ENCODE measurements at places on chromosomes 7 and 10.

GRCh38 chr7:92783260-92784201 is 52.8 kb downstream of the CDK6 start:
- peak; percentile 63 for DNase-seq

- DNase-seq: no peak
Measured at GRCh38 chr10:129445436-129446182, 21.4 kb upstream of the MGMT start.

DNA sequence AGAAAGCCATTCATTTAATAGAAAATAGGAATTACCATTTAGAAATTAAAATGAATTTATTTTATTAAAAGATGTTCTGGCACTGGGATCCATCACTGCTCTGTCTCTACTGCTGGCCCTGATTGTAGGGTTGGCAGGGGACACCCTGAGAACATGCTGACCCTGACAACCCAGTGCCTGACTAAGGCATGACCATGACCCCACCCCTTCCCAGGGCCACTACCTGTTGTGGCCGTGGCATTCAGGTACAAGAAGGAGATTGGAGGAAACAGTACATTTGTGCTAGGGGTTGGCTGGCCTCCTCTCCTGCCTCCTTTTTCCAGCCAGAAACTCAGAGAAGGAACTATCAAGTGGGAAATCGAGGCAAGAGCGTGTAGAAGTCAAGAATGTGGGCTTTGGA is 197.0 kb upstream of the ZMIZ1 start:
- DNase-seq: no peak

DNA sequence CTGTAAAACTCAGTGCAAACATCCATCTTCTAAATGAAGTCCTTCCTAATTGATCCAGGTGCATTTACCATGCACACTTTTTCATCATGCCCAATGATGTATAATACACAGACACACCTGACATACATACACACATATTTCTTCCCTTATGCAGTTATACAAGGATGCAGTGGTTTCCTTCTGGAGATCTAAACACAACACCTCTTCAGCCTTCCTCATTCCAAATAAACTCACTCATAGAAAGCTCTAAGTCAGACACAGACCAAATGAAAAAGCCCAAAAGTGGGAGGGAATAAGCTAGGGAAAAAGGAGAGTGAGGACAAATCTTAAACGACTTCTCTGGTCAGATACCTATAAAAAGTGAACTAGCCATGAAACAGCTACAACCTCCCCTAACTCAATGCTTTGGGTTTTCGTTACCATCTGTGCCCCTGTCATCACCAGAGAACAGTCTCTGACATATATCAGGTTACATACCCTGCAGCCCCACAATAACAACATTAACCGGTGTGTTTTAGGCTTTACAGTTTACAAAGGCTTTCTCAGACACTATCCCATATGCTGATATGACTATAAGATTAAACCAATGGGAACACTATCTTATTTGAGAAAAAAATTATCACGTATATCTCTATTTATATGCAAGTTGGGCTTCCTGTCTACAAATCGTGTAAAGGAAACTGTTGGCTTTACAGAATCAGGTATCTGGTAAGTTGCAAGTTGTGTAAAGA is 675.2 kb downstream of the PHTF2 start:
- peak; percentile 13 for DNase-seq

- no peak for DNase-seq
Measured at GRCh38 chr7:134520130-134520529, 7.2 kb upstream of the AKR1B10 start.

GRCh38 chr10:35924759-35925158 is 282.7 kb upstream of the FZD8 start:
- DNase-seq: no peak

DNA sequence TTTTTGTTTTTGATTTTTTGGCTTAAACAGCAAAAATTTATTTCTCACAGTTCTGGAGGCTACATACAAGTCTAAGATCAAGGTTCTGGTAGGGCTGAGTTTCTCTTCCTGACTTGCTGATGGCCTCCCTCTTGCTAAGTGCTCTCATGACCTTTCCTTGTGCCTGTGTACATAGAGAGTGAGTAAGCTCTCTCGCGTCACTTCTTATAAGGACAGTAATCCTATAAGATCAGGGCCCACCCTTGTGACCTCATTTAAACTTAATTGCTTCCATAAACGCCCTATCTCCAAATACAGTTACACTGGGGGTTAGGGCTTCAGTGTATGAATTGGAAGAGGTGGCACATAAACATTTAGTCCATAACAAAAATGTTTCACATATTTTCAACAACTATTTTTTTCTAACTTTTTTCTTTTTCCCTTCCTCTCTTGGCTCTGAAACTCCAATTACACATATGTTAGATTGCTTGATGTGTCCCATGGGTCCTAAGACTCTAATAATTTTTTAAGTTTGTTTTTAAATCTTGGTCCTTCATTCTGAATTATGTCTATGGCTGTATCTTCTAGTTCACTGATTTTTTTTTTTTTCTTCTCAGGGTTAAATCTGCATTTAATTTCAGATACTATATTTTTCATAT is 149.8 kb downstream of the HBP1 start:
- peak; percentile 17 for DNase-seq

- DNase-seq: no peak
Measured at GRCh38 chr7:107768263-107768662, 24.3 kb downstream of the CBLL1 start.

DNA sequence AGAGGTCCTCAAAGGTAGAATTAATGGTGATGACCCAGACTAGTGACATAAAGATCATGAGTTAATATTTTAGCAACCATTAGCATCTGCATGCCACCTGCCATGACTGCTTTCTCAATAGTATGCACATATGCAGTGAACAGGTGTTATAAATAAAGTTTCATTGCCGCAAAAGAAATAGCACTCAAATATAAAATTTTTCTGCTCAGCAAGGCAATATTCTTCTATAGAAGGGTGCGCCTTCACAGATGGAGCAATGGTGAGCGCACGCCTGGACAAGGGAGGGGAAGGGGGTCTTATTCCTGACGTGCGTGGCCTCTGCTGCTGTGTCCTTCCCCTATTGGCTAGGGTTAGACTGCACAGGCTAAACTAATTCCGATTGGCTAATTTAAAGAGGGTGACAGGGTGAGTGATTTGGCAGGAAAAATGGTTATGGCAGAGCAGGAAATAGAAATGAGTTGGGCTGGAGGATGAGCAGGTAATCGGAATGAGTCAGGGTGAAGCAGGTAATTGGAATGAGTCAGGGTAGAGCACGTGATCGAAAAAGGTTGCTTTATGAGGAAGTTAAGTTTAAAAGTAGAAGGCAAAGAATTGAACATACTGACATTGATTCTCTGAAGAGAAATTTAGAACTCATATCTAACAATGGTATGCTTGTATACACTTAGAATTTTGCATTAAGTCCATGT is 24.7 kb upstream of the TRIM24 start:
- DNase-seq: no peak

- no peak for DNase-seq
Measured at GRCh38 chr10:6665847-6666246, 85.8 kb upstream of the PRKCQ start.

- no peak for DNase-seq
Measured at GRCh38 chr7:157568106-157568769, 231.4 kb downstream of the DNAJB6 start.

- no peak for DNase-seq
Measured at GRCh38 chr7:25218191-25218590, 10.1 kb downstream of the NPVF start.

GRCh38 chr7:137956591-137956990 is 45.3 kb downstream of the CREB3L2 start:
- DNase-seq: no peak

DNA sequence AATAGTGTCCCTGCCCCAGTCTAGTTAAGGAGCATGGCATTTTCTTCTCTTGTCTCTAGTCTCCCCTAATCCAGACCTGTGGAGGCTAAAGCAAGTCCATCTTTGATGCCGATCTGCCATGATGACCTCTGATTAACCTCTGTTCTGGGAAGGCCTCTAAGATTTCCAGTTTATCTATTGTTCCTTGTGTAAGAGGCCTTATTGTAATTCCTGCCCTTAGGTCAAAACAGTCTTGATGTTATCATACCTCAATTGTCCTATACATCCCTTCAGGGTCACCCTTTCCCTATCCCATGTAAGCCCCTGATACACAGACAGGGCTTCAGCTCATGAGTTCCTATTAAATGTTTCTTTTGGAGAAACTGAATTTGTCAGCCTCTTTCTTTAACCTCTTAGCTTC is 4.9 kb upstream of the ZMIZ2 start:
- DNase-seq: no peak

- DNase-seq: no peak
Measured at GRCh38 chr7:158019726-158020705, 567.6 kb downstream of the PTPRN2 start.

GRCh38 chr10:13816195-13816925 is 229.6 kb downstream of the PRPF18 start:
- peak; percentile 69 for DNase-seq

GRCh38 chr10:34907743-34908430 is 92.8 kb upstream of the PARD3 start:
- peak; percentile 46 for DNase-seq

- peak; percentile 93 for DNase-seq
Measured at GRCh38 chr7:47482013-47482875, 99.7 kb downstream of the TNS3 start.

GRCh38 chr10:79063661-79064492 is 4.9 kb upstream of the ZMIZ1 start:
- no peak for DNase-seq

GRCh38 chr10:112843623-112844022 is 106.4 kb upstream of the TCF7L2 start:
- DNase-seq: no peak

GRCh38 chr7:86884152-86884551 is 175.3 kb downstream of the ELAPOR2 start:
- DNase-seq: no peak

DNA sequence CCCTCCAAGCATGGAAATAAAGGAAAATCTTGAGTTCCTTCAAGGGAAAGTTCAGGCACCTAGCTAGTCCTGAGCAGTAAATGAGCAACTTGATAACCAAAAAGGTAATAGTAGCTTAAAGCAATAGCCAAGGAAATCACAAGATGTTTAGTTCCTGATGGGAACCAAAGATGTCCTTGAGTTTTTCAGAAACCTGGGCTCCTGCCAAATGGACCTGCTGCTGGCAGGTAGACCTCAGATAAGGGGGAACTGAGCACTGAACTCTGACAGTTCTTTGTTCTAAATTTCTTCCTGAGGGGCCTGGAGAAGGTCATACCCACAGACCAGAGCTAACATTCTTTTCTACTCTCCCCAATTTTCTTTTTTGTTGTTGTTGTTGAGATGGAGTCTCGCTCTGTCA is 48.5 kb downstream of the TMEM130 start:
- no peak for DNase-seq

GRCh38 chr7:91193141-91193540 is 71.1 kb upstream of the FZD1 start:
- DNase-seq: peak; percentile 57

GRCh38 chr10:5557040-5557721 is 32.4 kb downstream of the CALML3 start:
- DNase-seq: no peak

DNA sequence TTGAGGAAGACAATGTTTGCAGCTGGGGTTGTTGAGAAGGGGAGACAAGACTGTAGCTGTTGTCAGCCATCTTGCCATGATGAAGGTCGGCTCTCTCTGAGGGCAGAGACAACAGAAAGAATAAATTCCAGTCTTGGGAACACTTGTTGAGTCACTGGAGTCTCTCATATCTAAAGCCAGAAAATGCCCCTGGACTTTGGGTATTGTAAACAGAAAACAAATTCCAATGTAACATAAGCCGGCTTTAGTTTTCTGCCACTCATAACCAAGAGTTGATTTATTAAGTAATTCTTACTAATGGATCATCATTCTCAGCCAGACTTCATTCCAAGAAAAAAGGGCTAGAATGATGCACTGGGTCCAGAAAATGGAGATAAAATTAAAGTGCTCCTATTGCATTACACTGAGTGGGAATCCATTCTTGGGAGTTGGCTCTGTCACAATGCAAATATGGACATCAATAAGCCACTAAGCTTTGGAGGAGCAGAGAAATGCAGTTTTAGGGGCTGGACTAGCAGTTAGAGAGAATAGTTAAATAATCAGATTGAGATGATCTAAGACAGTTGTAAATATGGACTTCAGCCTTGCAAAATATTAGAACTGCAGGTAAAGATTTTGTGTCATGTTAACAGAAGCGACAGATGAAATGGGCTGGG is 78.9 kb downstream of the ADAM12 start:
- DNase-seq: no peak

DNA sequence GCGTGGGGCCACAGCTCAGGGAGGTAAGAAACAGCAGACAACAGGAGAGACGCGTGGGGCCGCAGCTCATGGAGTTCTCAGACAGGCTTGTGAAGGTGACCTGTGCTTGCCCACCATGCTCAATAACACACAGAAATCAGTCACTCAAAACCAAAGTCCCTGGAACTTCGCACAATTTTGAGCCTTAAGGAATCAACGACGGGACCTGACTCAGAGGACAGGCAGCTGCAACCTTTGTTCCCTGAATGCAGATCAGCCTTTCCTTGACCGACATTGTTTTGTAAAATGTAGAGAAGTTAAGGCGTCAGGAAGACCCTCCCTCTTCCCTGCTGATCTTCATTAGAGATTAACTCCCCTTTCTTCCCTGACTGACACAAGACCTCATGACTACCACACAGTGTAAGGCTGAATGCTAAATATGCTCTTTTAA is 8.5 kb upstream of the KNDC1 start:
- DNase-seq: no peak

- DNase-seq: no peak
Measured at GRCh38 chr7:88155756-88156155, 64.1 kb downstream of the SRI start.

DNA sequence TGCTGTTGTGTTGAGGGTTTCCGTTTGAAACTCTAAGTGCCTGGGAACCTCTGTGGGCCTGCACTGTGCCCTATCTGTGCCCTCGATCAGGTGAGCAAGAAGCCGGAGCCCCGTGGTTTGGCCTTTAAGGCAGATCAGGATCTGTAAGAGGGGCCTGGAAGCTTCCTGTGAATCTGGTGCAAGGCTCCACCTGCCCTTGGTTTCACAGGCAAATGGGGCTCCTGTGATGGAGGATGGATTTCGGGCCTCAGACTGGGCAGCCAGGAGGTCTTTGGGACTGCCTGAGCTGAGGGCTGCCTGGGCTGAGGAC is 21.6 kb downstream of the SCART1 start:
- no peak for DNase-seq

- DNase-seq: no peak
Measured at GRCh38 chr7:30352169-30352568, 67.8 kb downstream of the ZNRF2 start.

DNA sequence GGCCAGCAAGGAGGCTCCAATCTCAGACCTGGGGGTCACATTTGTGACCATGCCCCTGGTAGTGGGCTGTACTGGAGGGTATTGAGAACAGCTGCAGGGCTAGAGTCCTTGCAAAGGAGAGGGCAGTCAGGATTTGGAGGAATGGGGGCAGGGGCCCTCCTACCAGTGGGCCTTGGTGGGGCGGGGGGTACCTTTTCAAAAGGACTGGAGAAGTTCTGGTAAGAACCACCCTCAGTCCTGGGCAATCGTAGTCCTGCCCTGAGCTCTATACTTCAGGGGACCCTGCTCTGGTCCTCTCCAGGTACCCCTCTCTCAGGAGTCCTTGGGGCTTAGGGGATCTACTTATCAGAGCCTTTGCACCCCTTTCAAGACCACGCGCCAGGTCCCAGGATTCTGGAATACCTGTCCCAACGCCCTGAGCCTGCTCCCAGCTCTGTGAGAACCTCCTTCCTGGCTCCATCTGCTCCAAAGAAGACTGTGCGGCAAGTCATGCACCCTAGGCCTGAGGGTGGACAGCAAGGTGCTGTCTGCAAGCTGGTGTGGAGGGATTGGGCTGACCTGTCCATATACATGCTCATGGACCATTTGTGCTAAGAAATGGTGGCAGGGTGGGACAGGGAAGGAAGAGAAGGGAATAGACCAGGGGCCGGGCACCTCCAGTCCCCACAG is 134.1 kb upstream of the EEPD1 start:
- DNase-seq: no peak
